ENCODE measurements at places on chromosomes 1 and 21.

- no peak overlapping the region for H3K27ac ChIP-seq
- DNase-seq: no peak
- H3K36me3 ChIP-seq: no peaks in the 10 kb centered on the region
- peaks cover 4% of the 10 kb centered on the region for H3K4me1 ChIP-seq
- H3K4me3 ChIP-seq: no peak overlapping the region
- peaks cover 17% of the 10 kb centered on the region for H3K27me3 ChIP-seq
Measured at GRCh38 chr1:115135681-115136080, 46.4 kb upstream of the TSPAN2 start.

- no peaks in the 10 kb centered on the region for H3K36me3 ChIP-seq
- H3K4me1 ChIP-seq: peaks cover 2% of the 10 kb centered on the region
- H3K4me3 ChIP-seq: no peak overlapping the region
- DNase-seq: no peak
Measured at GRCh38 chr1:162709132-162709860, 77.0 kb downstream of the DDR2 start.

- DNase-seq: no peak
- peaks cover 17% of the 10 kb centered on the region for H3K36me3 ChIP-seq
- H3K4me3 ChIP-seq: no peak overlapping the region
- no peak overlapping the region for H3K27ac ChIP-seq
- no peaks in the 10 kb centered on the region for H3K27me3 ChIP-seq
Measured at GRCh38 chr1:113745425-113745824, 13.9 kb downstream of the PHTF1 start.

GRCh38 chr1:19073311-19074186 is 117.1 kb upstream of the IFFO2 start:
- no peak for DNase-seq
- H3K4me3 ChIP-seq: no peak overlapping the region
- peaks cover 33% of the 10 kb centered on the region for H3K4me1 ChIP-seq
- peaks cover 26% of the 10 kb centered on the region for H3K36me3 ChIP-seq

Measured in activated naive CD8-positive, alpha-beta T cell treated with anti-CD3 and anti-CD28 coated beads for 36 hours (primary cell).